ENCODE measurements at places on chromosomes 6 and 20.

DNA sequence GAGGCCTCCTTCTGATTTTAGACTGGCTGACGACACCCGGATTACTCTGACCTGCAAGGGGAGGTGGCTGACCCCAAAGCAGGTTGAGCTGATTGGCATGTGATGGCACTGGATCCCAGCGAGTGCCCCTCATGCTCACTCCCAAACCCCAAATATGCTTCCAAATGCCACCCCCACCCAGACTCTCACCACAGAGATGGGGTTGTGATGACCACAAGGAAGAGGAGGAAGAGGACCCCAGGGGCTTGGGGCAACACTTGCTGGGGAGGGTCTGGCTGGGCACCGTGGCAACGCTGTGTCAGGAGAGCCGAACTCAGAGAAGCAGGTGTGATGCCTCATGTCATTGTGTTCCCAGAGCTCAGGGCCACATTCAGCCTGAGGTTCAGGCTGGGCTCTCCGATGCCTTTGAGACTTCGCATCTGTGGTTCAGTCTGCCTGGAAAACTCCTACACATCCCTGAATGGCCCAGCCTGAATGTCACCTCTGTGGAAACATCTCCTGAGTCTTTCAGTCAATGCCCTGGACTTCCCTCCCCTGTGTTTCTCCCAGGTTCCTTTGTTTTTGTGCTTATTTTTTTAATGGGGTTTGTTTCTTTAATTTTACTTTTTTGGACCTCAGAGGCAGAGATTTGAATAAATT lies 169.1 kb upstream of the PMEPA1 start:
- no peak for DNase-seq

GRCh38 chr6:113980937-113981554 lies 10.1 kb upstream of the HDAC2 start:
- peak; percentile 67 for DNase-seq

GRCh38 chr20:35680452-35681183 lies 15.9 kb upstream of the CPNE1 start:
- DNase-seq: no peak

DNA sequence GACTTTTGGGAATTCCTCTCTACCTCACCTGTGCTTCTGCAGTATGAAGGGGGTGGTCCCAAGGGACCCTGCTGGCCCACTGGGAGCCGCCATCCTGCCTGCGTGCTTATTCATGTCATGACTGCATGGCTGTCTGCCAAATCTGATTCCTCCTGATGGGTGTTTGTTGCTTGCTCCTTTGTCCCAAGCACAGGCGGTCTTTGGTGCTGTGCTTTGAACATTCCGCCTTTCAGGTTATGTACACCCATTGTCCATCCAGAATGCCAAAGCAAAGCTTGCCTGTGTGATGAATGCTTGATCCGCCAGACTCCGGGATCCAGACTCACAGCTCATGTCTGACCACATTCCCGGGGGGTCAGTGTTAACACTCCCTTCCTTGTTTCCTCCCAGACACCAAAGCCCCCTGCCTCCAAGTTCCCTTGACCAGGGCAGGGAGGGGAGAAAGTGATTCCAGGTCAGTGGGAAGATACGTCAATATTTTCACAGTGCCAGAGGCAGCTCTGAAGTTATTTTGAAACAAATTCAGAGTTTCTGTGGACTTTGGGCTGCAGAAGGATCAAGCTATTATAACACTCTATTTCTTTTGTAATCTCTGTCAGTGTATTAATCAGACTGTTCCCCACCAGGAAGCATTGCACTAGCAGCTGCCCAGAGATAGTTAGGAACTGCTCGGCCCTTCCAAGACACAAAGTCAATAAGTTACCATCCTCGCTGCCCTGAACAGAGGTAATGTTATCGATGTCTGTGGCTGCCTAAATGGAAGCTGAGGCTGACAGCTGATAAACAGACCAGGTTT lies 9.5 kb downstream of the DAAM2 start:
- no peak for DNase-seq

DNA sequence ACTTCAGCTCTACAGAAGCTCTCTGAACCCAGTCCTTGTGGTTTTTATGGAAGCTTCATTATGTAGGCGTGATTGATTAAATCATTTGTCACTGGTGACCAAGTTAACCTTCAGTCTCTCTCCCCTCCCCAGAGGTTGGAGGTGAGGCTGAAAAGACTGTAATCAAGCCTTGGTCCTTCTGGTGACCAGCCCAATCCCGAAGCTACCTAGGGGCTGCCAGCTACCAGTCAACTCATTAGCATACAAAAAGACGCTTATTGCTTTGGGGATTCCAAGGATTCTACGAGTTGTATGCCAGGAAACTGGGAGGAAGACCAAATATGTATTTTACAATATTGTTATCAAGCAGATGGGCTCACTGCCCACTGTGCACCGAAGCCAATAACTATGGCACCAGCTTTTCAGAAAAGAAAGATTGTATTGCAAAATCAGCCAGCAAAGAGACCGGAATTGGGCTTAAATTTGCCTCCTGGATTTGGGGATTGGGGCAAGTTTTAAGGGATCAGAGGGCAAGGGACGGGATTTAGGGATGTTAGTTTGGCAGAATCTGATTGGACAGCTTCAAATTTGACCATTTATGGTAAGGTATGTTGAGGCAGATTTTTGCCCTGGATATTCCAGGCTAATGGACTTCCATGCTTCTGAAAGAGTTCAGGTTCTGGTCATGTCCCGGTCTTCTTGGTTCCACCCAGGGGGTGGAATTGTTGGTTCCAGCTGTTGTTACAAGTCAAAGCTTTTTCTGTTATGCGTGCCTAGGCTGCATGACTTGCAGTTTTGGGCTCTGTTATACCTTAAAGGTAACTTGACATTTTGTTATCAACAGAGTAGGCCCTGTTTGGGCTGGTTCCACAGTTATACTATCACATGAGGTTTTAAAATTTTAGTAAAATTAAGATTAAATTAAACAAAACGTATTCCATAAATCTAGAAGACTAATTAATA lies 167.4 kb downstream of the COL9A1 start:
- DNase-seq: no peak

DNA sequence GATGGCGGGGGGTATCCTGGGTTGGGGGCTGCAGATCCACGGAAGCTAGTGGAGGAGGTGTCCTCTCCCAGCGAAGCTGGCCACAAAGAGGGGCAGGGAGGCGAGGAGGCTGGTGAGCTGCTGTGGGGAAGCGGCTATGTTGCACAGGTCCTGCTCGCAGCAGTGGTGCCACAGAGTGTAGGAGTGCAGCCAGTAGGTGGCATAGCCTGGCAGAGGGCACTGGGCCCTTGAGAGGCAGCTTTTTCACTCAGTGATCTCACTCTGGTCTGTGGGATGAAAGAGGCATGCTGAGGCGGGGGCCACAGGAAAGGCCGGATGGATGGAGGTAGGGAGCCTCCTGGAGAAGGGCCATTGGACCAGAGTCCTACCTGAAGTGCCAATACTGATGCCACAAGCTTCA lies 2.9 kb upstream of the LY6G6D start:
- no peak for DNase-seq

DNA sequence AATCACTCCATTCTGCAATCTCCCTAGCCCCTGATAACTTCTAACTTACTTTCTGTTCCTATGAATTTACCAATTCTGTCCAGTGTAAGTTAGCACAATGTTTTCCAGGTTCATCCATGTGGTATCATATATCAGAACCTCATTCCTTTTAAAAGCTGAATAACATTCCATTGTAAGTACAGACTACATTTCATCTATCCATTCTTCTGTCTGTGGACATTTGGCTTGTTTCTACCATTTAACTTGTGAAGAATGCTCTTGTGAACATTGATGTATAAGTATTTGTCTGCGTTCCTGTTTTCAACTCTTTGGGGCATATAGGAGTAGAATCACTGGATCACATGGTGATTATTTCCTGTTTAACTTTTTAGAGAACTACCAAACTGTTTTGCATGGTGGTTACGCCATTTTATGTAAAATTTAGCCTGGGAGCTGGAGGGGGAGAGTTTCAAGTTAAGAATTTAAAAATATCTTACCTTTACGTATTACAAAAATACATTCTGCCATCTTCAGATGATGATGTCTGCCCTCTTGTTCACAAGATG lies 156.5 kb downstream of the BTBD3 start:
- no peak for DNase-seq

- DNase-seq: no peak
These were observed 63.5 kb downstream of the TRMT6 start for GRCh38 chr20:5886788-5887187.

DNA sequence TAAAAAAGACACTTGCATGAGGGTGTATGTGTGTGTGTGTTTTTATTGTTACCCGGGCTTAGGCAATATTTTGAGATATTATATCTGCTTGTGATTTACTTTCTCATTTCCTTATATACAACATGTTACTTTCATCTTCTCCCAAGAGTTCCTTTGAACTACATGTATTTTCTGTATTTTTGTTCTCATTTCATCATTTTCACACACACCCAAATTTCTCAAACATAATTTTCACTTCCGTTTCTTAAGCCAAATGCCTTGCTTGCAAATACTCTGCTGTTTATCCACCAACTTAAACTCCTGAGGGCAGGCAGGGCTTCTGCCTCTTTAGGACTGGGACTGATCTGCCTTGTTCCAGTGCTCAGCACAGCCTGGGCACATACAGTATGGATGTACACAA lies 69.3 kb upstream of the FYN start:
- DNase-seq: no peak

DNA sequence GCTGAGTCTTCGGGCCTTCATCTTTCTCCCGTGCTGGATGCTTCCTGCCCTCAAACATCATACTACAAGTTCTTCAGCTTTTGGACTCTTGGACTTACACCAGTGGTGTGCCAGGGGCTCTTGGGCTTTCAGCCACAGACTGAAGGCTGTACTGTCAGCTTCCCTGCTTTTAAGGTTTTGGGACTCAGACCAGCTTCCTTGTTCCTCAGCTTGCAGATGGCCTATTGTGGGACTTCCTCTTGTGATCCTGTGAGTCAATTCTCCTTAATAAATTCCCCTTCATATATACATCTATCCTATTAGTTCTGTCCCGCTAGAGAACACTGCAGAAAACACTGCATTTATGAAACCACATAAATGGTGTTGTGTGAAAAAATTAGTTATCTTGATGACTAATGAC lies 13.9 kb upstream of the BCLAF1 start:
- DNase-seq: no peak

DNA sequence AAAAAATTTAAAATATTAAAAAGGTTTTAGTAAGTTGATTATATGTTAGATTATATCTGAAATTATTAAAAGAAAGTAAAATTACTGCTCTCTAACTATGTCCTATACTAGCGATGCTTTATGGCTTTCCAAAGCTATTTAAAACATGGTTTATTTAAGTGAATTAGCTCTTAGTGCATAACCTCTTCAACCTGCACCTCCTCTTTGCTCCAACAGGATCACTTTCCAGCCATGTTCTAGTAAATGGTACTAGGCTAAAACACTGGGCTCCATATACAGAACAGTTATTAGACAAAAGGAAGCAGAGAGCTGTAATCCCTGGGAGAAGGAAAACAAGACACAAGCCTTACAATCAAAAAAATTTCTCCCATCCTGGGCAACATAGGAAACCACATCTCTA lies 314.9 kb upstream of the ECI2 start:
- no peak for DNase-seq

DNA sequence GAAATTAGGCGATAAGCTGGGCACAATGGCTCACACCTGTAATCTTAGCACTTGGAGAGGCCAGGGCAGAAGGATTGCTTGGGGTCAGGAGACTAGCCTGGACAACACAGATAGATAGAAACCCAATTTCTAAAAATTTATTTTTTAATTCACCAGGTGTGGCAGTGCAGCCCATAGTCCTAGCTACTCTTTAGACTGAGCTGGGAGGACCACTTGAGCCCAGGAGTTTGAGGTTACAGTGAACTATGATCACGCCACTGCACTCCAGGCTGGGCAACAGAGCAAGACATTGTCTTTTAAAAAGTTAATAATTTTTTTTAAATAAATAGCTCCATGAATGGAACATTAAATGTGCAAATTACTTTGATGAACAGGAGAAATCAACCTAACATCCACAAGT lies 8.2 kb downstream of the ZNF318 start:
- no peak for DNase-seq

DNA sequence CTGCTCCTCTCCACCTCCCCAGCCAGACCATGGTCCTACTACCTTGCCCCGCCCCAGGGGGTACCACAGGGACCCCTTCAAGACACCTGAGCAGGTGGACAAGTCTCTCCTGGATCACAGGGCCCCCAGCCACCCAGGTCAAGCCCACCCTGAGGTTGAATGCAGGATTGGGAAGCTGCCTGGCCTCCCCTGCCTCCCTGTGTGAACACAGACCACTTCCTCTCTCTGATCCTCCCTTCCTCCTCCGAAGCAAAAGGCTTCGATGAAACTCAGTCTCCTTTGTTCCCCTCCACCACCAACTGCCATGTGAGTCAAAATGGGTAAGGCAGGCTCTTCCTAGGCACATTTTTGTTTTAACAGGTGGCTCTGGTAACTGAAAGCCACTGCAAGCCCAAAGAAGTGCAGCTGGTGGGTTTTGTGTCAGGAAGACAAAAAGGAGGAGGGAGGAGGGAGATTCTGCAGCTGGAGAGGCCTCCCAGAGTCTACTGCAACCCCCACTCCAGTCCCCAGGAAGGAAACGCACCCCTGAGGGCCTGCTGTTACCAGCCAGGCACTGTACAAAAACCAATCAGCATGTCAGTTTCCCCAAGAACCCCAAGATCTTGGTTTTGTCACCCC lies 5.4 kb downstream of the ADA start:
- no peak for DNase-seq

DNA sequence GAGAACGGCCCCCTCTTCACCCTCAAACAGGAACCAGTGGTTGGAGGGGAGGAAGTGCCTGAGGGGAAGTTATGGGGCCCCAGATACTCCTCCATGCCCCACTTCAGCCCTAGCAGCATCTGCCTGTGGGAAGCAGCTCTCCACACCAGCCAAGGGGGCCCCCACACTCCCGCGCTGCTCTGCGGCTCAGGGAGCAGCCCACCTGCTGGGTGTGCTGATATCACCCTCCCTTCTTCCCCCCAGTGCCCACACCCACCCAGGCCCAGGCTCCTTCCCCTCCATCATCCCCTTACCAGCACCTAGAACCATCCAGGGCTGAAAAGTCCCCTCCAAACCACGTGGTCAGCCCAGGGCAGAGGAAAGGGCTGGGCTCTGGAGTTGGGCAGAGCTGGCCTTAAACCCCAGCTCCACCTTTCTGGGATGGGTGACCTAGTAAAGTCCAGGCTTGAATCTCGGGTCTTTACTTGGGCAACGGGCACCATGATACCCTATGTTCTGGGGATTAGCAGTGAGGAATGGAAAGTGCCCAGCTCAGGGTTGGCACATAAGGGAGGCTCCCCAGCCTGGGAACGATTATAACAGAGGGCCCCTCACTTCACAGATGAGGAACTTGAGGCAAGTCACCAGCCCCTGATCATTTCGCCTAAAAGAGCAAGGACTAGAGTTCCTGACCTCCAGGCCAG lies 663 bp downstream of the LST1 start:
- no peak for DNase-seq

- DNase-seq: no peak
These were observed 94.5 kb downstream of the ARHGAP18 start for GRCh38 chr6:129615496-129615895.
